Femur (tissue), 1 donor: ENCODE measurements at places on chromosomes 7 and 10.
A peak's percentile ranks its signal among the peaks of the same experiment; 100 is the strongest.

- DNase-seq: no peak
These were observed 22.5 kb downstream of the RNF133 start for GRCh38 chr7:122676466-122676865.

- DNase-seq: no peak
These were observed 434 bp upstream of the PLEKHA8 start for GRCh38 chr7:30027740-30028215.

DNA sequence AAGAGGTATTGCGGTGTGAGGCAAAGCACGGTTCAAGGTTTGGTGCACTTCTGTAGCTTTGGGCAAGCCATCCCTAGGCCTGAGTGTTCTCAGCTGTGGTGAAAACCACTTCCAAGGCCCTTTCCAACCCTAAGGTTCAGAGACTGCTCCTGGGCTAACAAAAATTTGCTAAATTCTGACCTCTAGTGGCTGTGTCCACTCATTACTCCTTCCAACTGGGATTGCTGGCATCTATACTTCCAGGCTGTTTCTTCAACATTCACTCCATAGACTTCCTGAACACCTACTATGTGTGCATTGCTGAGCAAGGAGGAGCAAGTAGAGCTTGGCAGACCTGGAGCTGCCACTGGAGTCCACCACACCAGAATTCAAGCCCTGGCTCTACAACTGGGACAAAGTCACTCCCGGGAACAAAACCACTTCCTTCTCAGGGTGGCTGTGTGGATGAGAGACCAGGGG lies 29.3 kb upstream of the SH3PXD2A start:
- DNase-seq: peak; percentile 53

GRCh38 chr7:51227861-51228260 lies 88.7 kb downstream of the COBL start:
- no peak for DNase-seq

DNA sequence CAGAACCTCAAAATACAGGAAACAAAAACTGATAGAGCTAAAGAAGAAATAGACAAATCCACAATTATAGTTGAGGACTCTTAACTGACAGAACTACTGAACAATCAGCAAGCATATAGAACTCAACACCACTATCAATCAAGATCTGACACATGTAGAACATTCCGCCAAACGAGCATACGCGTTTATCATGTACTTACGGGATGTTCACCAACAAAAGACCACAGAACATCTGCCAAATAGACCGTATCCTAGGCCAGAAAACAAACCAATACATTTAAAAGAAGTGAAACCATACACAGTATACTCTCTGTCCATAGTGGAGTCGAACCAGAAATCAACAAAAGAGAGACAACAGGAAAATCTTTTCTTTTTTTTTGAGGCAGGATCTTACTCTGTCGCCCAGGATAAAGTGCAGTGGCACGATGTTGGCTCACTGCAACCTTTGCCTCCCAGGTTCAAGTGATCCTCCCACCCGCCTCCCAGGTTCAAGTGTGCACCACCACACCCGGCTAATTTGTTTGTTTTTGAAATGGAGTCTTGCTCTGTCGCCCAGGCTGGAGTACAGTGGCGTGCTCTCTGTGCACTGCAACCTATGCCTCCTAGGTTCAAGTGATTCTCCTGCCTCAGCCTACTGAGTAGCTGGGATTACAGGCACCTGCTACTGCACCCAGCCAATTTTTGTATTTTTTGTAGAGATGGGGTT lies 5.1 kb downstream of the GNA12 start:
- DNase-seq: no peak

- DNase-seq: peak; percentile 92
These were observed 186.2 kb upstream of the SVIL start for GRCh38 chr10:29820890-29821461.

GRCh38 chr10:59175538-59176240 lies 754 bp upstream of the PHYHIPL start:
- DNase-seq: peak; percentile 10

- no peak for DNase-seq
These were observed 24.0 kb upstream of the EEPD1 start for GRCh38 chr7:36129048-36129534.

- DNase-seq: peak; percentile 69
These were observed 38.3 kb downstream of the LYZL2 start for GRCh38 chr10:30591249-30591670.

GRCh38 chr10:76138286-76138685 lies 706.9 kb downstream of the LRMDA start:
- DNase-seq: no peak

- no peak for DNase-seq
These were observed 42.8 kb downstream of the CPXM2 start for GRCh38 chr10:123848564-123849457.

GRCh38 chr7:100687751-100688300 lies 6.2 kb downstream of the GIGYF1 start:
- DNase-seq: no peak

DNA sequence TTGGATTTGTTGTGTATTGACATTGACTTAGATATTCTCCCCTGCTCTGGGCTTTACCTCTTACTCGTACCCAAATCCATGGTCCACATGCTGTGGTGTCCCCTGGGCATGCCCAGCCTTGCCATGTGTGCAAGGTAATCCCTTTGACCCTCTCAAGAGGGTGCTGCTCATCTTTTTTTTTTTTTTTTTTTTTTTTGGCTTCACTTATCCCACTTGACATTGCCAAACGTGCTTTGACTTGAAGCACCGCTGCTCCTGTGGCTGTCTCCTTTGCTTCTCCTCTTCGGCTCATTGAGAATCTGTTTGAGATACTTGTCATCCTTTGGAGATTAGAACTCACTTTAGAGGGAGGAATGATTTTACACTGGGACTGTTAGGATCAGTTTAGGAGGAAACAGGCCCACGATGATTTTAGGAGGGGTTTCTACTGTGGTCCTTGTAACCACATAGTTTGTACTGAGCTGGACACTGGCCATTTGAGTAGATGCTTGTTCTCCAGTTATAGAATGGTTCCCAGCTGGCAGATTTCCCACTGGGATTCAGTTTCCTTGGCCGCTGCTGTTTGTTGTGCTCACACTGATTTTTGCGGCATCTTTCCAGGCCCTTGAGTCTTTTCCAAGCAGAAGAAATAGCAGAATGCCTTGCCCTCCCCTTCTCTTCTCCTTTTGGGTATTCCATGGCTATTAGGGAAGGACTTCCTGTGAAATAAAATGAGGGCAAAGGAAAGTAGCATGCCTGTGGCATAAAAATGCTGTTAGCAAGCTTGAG lies 184.8 kb downstream of the AUTS2 start:
- DNase-seq: peak; percentile 87

- no peak for DNase-seq
These were observed 75.4 kb downstream of the ATXN7L1 start for GRCh38 chr7:105800849-105801534.

DNA sequence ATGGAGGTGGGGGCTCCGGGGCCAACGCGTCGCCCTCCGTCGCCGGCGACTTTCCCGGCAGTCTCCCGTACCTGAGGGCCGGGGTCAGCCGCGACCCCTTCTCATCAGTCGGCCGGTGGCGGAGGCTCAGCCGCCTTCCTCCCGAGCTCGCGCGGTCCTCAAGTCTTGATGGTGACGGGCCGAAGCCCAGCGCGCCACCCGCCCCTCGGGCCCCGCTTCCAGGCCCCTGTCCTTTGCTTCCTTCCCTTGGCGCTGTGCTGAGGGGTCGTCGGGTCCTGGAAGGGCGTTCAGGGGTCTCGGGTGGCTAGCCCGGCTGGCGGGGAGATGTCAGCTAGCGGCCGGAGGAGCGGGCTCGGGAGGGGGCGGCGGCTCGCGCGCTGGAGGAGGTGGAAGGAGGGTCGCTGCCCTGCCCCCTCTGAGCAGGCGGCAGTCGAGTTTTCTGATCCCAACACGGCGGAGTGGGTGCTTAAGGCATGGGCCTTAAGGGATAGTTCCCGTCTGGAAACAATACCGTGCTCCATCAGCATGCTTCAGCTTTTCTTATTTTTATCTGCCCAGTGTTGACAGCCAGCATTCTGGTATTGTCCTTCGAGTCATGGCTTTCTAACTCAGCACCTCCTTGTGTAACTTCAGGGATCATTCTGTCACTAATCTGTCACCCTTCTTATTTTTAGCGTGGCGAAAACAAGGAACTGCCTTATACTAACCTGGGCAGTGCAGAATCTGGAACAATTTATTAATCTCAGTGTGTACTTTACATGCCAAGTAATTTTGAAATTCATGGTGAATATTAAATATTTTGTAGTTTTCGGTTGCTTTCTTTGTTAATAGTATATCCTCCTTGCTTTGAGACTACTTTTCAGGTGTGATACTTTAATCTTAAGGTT lies 748 bp downstream of the PHTF2 start:
- DNase-seq: peak; percentile 62

- no peak for DNase-seq
These were observed 234.4 kb upstream of the IMMP2L start for GRCh38 chr7:111796671-111797070.

DNA sequence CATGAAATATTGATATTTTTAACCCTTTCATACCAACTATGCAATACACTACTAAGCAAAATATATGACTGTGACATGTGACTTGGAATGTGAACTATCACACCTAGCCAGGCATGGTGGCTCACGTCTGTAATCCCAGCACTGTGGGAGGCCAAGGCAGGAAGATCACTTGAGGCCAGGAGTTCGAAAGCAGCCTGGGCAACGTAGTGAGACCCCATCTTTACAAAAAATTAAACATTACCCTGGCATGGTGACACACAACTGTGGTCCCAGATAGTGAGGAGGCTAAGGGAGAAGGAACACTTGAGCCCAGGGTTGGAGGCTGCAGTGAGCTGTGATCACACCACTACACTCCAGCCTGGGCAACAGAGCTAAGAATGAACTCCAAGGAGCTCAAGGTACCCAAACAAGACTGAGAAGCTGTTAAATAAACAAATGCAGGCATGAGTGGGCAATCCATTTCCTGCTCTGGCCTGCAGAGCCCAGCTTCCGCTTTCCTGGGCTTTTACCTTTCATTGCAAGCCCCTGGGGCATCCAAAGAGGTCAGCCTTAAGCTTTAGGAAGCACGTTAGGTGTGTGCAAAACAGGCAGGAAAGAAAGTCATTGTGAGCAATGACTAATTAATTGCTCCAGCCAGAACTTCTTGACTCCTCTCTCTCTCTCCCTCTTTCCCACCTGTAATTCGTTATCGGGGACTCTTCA lies 162.1 kb upstream of the FOXK1 start:
- no peak for DNase-seq

DNA sequence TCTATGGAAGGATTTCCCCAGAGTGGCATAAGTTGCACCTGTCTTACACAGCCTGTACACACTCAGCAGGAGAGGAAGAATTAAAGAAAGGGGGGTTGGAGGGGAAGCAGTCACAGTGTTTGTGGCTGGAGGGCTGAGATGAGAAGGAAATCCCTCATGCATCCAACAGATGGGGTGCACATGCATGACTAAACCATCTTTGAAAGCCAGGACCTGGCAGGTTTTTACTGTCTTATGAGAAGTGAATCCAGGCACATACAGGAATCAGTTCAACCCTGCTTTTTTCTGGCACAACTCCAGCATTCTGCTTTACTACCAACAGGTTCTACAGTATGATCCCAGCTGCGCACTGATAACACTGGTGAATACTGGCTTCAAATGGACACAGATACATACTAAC lies 107.7 kb downstream of the CACNA2D1 start:
- peak; percentile 24 for DNase-seq

- no peak for DNase-seq
These were observed 85.5 kb upstream of the CACUL1 start for GRCh38 chr10:118840071-118840775.

- no peak for DNase-seq
These were observed 123.1 kb downstream of the DKK1 start for GRCh38 chr10:52437205-52437646.

- DNase-seq: peak; percentile 48
These were observed 273.0 kb downstream of the CCDC3 start for GRCh38 chr10:12728494-12728893.

- peak; percentile 46 for DNase-seq
These were observed 16.5 kb upstream of the INPP5A start for GRCh38 chr10:132521041-132521465.

DNA sequence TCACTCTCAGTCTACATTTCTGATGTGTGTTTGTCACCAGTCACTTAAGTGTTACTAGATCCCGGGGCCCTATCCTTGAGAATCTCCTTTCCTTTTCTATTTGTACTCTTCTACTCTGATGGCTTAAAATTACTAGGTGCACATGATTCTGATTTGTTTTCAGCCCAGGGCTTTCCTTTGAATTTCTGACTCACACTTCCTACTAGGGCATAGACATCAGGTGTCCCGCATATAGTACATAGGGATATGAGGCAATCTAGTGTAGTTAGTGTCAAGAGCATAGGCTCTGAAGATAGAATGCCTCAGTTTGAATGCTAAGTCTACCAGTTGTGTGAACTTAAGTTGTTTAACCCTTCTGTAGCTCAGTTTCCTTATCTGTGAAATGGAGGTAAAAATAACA lies 49.4 kb upstream of the LRRN3 start:
- no peak for DNase-seq

- no peak for DNase-seq
These were observed 102.0 kb upstream of the DKK1 start for GRCh38 chr10:52212062-52212461.

- no peak for DNase-seq
These were observed 109.1 kb downstream of the ARL4A start for GRCh38 chr7:12796397-12797127.

DNA sequence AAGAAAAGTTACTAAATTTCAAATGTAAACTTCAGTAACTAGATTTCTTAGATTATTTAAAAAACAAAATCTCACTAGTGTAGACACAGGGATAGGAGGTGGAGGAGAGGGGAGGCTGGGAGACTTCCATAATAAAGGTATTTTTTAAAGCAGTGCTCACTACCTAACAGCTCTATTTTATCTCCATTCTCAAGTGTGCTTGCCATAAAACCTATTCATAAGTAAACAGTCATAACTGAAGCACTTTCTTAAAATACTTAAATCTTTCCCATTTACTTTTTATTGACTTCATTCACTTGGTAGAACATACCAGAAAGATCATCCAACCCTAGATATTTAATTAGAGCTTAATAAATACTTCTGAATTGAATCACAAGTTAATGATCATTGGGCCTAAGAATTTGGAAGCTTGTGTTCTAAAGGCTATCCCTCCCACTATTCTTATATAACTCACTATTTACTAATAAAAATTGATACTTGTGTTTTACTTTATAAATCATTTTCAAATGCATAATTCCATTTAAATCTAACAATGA lies 107.4 kb downstream of the SNX13 start:
- no peak for DNase-seq

DNA sequence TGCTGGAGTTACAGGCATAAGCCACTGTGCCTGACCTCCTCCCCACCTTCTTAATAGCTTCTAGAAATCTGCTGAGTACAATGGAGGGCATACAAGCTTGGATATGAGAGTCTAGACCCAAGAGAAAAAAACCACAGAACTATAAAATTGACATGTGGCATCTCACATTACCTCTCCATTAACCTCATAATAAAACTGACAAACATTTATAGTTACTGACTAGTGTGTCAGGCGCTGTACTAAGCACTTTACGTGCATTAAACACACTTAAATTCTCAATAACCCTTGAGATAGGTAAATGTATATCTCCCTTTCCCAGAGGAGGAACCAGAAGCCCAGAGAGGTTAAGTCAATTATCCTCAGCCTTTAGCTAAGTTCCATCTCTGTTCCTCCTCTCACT lies 300.5 kb upstream of the MYO3A start:
- no peak for DNase-seq

GRCh38 chr10:80144696-80145131 lies 12.2 kb downstream of the PLAC9 start:
- no peak for DNase-seq
